Tibial nerve (tissue), 4 donors: ENCODE measurements at places on chromosomes 1 and 21.
A peak's percentile ranks its signal among the peaks of the same experiment; 100 is the strongest.

GRCh38 chr1:175376194-175376593 lies 183.6 kb upstream of the KIAA0040 start:
- DNase-seq, result no peak

GRCh38 chr1:77044133-77044849 lies 174.9 kb downstream of the PIGK start:
- DNase-seq, result no peak

- no peak for DNase-seq
Observed at GRCh38 chr1:114334297-114334696, 176.7 kb downstream of the TRIM33 start.

DNA sequence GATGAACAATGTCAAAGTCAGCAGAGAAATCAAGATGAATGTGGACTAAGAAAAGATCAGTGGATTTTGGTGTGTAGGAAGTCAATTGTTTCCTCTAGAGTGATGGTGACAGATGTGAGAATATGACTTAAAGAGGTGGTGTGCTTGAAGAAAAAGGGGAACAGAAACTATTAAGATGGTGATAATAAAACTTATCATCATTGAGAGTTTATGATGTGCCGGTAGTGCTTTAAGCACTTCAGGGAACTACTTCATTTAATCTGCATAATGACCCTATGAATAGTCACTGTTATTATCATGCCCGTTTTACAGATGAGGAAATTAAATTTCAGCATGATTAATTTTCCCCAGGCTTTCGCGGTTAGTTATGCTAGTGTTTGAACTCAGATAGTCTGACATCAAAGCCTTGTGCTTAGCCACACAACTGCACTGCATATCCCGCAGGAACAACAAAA lies 246.9 kb upstream of the LRRC7 start:
- DNase-seq, result no peak

GRCh38 chr21:34614628-34615486 lies at the start of gene RCAN1:
Gene RCAN1 (minus strand): TSS chr21:34615113. CDS start chr21:34615011, 102 bp downstream.
- peak; percentile 79 for DNase-seq

GRCh38 chr1:21267191-21268077 lies 22.8 kb downstream of the ECE1 start:
- no peak for DNase-seq

DNA sequence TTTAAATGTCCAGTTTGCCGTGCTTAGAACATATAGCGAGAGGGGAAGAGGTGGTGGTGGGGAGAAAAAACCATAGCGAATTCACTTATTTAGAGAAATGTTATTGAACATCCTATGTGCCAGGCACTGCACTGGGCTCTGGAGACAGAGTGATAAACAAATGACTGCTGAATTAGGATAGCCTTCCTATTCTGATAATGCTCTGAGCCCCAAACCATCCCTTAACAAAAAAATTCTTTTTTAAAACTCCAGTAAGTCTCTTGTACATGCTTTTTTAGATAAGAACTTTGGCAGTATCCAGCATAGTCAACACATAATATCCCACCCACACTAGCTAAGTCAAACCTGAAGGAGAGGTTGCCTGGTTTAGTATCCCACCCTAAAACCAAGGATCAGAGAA lies 8.5 kb downstream of the SZT2 start:
- no peak for DNase-seq

DNA sequence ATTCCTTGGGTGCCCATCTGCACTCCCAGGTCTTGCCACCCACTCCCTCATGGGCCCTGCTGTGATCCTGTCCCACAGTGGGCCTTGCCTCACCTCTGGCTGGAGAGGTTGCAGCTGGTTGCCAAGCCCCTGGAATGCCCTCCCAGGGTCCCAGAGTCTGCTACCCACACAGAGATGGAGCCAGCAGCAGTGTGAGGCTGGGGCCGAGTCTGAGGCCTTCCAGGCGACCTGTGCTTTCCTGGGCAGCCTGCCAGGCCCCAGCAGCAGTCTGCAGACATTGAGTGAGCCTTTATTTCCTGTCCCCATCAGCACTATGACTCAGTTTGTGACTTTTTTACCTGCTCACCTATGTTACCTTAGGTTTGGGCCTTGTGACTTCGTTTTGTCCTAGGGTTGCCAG lies 25.0 kb upstream of the TSPAN2 start:
- DNase-seq, result no peak

- no peak for DNase-seq
Observed at GRCh38 chr1:23582820-23583219, 23.5 kb upstream of the ID3 start.

DNA sequence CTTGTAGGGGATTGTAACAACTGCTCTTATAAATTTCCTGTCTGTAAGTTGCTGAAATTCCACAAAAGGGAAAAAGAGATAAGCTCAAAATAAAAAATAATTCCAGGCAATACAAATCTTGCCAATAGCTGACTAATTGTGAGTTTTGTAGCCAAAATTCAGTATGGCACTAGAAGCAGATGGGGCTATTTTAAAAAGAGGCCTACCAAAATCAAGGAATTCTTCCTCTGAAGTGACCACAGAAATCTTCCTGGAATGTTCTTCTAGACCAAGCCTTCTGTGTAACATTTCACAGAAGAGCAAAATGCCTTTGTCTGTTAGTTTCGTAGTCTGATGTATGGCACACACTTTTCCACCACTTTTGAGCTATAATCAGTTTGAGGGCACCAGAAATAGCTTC lies 127.6 kb downstream of the CYYR1 start:
- DNase-seq, result no peak

DNA sequence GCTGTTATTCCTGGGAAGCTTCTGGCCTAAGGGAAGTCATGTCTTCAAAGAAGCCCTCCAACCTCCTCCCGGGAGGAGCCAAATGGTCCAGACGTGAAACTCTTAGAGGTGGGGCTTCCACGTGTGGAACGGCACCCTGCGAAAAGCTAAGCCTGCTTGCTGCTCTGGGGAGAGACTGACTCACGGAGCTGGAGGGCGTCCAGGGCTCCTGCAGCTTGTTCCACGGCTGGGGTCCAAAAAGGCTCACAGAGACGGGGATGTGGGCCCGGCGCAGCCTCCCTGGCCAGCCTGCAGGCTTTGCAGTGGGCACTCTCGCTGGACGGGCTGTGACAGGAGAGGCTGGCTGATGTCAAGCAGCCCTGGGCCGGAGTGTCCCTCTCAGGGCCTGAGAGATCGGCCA lies 105.1 kb downstream of the COLGALT2 start:
- DNase-seq, result peak; percentile 70

DNA sequence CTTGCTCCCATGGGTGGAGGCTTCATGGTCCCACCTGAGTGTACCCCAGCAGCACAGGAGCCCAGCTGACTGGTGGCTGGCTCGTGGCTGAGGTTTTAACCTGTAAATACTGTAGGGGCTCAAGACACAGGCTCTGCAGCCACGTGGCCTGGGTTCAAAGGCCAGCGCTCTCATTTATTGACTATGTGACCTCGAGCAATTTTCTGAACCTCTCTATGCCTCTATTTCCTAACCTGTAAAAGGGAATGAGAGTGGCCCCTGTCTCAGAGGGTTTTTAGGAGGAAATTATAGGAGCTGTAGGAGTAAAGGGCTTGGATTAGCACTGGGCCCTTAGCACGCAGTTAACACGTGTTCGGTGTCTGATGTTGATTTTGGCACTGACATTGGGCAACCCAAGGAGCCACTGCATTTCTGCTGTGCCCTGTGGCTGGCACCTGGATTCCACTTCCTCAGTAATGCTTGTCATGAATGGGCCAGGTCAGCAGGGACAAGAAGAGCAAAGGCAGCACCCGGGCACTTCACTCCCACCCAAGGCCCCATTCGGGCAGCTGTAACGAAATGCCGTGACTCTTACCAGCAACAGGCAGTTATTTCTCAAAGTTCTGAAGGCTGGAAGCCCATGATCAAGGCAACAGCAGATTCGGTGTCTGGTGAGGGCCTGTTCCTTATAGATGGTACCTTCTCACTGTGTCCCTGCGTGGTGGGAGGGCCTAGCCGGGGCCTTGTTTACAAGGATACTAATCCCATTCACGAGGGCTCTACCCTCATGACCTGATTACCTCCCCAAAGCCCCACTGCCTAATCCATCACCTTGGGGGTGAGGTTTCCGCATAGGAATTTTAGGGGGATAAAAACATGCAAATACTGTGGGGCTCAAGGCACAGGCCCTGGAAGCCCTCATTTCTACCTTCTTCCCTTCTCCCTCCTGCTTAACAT lies 25.2 kb downstream of the ARHGEF10L start:
- DNase-seq, result no peak
